ENCODE measurements at places on chromosomes 2 and 18.

DNA sequence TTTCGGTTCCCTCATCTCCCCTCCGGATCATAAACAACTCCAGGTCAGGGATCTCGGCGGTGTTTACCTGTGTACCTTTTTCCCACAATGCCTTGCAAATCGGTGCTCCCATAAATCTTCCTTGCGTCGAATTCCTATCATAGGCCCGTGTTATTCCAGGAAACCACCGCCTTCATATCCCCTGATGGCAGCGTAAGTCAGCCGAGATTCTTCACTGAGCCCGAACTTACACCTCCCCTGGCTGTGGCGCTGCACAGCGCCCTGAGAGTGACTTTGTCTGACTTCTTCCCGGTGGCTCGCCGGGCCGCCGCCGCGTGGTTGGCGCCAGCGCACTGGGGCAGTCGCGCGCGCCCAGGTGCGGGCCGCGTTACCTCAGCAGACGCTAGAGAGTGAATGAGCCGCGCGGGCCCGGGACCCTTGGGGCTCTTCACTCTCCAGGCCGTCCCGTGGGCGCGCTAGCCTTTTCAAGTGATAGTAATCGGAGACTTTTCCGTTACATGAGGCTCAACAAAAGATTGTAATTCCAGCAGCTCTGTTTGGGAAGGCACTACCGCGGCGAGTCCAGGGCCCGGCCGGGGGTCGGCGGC lies 101.6 kb downstream of the SPTBN1 start:
- no peak for DNase-seq

DNA sequence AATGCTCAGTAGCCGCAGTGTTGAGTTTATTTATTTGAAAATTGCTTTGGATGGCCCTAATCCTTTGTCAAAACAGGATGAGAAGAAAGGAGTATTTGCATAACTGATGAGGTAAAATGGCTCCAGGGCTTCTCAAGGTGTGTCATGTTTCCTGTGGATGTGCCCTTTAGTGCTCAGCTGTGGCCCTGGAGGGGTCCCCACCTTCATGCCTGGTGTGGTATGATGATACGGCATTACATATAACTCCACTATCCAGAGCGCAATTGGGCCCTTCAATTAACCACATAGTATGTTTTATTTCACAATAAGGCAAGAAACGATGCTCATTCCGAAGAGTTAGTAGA lies 39.8 kb upstream of the TMEM178A start:
- no peak for DNase-seq

- DNase-seq, result no peak
These were observed 20.0 kb upstream of the PTPN2 start for GRCh38 chr18:12904012-12904516.

- DNase-seq, result no peak
These were observed 107.5 kb downstream of the OSR1 start for GRCh38 chr2:19250906-19251305.

- no peak for DNase-seq
These were observed 320.3 kb upstream of the VRK2 start for GRCh38 chr2:57726294-57726693.

DNA sequence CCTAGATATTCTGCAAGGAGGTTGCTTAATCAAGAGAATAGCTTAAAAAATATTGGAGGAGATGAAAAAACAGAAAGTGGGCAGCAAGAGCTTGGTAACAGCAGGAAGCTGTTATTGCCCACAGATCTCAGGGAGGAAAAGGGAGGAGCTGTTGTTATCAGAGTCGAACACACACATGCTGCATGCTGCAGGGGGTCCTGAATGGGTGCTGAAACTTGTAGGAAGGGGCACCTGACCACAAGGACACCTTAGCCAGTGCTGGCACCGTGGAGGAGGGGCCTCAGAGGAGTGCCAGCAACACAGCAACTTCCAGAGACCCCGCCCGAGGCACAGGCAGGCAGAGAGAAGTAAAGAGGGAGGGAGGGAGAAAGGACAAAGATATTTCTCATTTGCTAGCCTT lies 332.9 kb downstream of the SOCS6 start:
- no peak for DNase-seq

GRCh38 chr18:955384-956066 lies 50.9 kb downstream of the ADCYAP1 start:
- no peak for DNase-seq

GRCh38 chr2:85779641-85780315 lies 26.0 kb downstream of the ATOH8 start:
- DNase-seq, result no peak

DNA sequence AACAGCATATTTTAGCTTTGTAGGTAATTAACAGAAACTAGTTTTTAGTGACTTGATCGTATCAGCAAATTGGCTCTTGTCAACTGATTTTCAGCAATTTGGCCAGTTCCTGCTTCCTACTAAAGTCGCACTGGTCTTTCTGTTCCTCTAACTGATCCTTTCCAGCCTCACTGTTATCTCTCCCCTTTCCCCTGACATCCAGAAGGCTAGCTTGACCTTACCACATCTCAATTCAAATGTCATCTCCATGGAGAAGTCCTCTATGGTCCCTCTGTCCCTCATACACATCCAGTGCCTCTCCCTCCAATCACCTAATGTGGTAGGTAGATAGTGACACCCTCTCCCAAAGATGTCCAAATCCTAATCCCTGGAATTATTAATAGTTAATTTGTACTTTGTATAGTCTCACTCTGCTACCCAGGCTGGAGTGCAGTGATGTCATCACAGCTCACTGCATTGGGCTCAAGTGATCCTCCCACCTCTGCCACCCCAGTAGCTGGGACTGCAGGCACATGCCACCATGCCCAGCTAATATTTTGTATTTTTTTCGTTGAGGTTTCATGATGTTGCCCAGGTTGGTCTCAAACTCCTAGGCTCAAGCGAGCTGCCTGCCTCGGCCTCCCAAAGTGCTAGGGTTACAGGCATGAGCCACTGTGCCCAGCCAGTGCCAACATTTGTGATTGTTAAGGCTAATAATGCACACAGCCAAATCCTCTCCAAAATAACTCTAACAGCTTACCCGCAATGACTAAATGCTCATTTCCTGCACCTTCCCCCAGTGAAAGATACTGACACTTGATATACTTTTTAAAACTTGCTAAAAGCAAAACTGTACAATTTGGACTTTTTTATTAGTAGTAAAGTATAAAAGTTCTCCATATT lies 16.9 kb downstream of the PSTPIP2 start:
- no peak for DNase-seq

Measured in NCI-H446 treated with DMSO at 0.1 percent for 48 hours (cell line).